Activated CD8-positive, alpha-beta memory T cell treated with anti-CD3 and anti-CD28 coated beads, Interleukin-2, amount 10 ng/mL, durations not matched to agents 7 days and 5 days (primary cell): ENCODE measurements at places on chromosomes 7 and 10.

GRCh38 chr7:35802649-35803048, 1.8 kb downstream of the SEPTIN7 start:
- DNase-seq, result no peak

GRCh38 chr7:139913021-139913844, 84.2 kb downstream of the TBXAS1 start:
- DNase-seq, result no peak

GRCh38 chr10:17562614-17563013, 54.6 kb downstream of the HACD1 start:
- no peak for DNase-seq

- DNase-seq, result no peak
Observed at GRCh38 chr10:13632440-13632839, 45.7 kb downstream of the PRPF18 start.

- DNase-seq, result no peak
Observed at GRCh38 chr7:30750683-30751650, 968 bp upstream of the INMT start.

DNA sequence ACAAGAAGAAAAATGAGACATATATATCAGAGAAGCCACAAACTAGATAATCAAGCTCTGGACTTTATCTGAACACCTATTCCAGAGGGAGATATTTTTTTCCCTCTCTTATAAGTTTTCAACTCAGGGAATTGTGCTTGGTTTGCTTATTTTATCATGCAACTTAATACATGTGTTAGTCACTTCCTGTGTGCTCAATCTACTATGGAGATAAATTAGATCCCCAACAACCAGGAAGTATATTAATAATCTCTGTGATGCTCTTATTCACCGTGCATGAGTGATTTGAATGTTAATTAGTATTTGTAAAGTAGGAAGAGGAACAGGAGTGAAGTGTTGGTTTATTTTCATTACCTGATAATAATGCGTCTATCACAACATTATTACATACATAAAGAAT, 38.8 kb upstream of the ZNF365 start:
- no peak for DNase-seq

GRCh38 chr7:70762696-70763095, 369.2 kb upstream of the GALNT17 start:
- no peak for DNase-seq

DNA sequence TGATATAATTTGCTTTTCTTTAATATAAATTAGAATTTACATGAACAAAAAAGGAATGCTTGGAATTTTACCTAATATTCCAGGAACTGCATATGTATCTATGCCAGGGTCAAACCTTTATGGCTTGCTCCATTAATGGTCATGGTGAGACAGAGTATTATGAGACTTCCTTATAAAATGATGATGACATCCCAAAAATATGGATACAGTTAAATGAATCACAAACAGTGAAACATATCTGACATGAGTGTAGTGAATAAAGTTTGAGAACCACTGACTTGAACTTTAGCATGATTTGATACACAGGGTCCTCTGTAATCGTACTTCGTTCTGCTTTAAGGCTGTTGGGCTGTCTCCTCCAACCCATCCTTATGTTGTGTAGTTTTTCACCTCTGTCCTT, 51.8 kb downstream of the MARCHF5 start:
- no peak for DNase-seq

- DNase-seq, result no peak
Observed at GRCh38 chr7:151793531-151793951, 83.4 kb downstream of the PRKAG2 start.

DNA sequence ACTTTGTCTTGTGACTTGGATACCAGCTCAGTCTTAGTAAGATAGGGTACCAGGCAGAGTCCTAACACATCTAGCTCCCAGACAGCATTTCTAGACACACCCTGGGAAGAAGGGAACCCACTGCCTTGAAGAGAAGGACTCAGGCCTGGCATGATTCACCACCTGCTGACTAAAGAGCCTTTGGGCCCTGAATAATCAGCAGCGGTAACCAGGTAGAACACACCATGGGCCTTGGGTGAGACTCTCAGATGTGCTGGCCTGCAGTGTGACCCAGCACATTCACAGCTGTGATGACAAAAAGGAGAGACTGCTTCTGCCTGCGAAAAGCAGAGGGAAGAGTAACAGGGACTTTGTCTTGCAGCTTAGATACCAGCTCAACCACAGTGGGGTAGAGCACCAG, 10.4 kb upstream of the TNKS2 start:
- no peak for DNase-seq

DNA sequence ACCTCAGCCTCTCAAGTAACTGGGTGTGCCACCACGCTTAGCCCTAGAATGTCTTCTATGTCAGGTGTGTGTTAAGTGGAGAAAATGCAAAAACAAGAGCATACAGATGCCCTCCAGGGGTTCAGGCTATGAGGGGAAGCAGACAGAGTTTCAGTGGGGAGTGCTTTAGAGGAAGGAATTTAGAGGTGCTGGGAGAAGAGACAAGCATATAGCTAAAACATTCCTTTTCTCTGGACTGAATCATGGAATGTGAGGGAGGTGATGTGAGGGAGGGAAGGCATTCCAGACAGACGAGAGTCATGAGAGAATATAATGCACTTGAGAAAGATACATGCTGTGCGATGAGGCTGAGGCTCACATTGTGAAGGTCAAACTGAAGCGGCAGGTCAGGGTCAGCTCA, 6.6 kb upstream of the ZNF786 start:
- DNase-seq, result no peak

GRCh38 chr10:13613519-13613918, 26.8 kb downstream of the PRPF18 start:
- DNase-seq, result no peak

DNA sequence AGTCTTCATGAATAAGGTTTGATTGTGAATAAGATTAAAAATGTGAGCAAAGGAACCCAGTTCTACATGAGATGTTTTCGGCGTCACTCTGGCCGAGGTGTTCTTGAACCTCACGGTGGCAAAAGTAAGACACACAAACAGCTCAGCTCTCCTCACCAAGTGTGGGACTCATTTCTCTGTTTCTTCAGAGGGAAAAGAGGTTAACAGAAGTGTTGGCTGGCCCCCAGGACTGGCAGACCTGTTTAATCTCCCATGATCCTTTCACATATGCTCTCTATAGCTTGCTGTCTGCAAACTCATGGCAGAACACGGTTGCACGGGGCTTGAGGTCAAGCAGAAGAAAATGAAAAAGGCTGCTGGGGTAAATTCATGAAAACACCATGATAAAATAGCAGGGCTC, 394.4 kb downstream of the CALN1 start:
- DNase-seq, result no peak

- no peak for DNase-seq
Observed at GRCh38 chr10:110103921-110104461, 96.2 kb downstream of the ADD3 start.

GRCh38 chr10:104104418-104104817, 17.6 kb upstream of the SFR1 start:
- DNase-seq, result no peak
